Peyer's patch (tissue), 4 donors: ENCODE measurements at places on chromosomes 13 and 19. TPM values are rescaled to one million over a fixed set of nuclear protein-coding genes. Genes with fewer than 3 reads are reported as not detected.
A peak's percentile ranks its signal among the peaks of the same experiment; 100 is the strongest.

The EPS8L1 gene
- total RNA-seq = 27.8 TPM

The UCHL3 gene
- 13.3 TPM for total RNA-seq

The COPE gene
- total RNA-seq = 205 TPM

The GPR108 gene
- total RNA-seq = 133 TPM

The PCDH20 gene
- total RNA-seq = not detected

The RFPL4AL1 gene
- total RNA-seq = not detected

The CEACAM4 gene
- not detected for total RNA-seq

GRCh38 chr19:51511353-51511752 lies 9.8 kb upstream of the SIGLEC12 start:
- DNase-seq = no peak
- H3K27me3 ChIP-seq = no peaks in the 10 kb centered on the region
- no peak overlapping the region for H3K4me3 ChIP-seq

- H3K4me3 ChIP-seq = no peak overlapping the region
- no peak overlapping the region for H3K27ac ChIP-seq
- DNase-seq = no peak
- no peaks in the 10 kb centered on the region for H3K36me3 ChIP-seq
- H3K4me1 ChIP-seq = no peaks in the 10 kb centered on the region
These were observed 10.2 kb downstream of the C2CD4C start for GRCh38 chr19:398719-399118.

GRCh38 chr13:97284558-97284957 lies 62.4 kb downstream of the MBNL2 start:
- DNase-seq = no peak
- H3K4me1 ChIP-seq = no peaks in the 10 kb centered on the region
- H3K4me3 ChIP-seq = no peak overlapping the region
- no peaks in the 10 kb centered on the region for H3K27me3 ChIP-seq
- no peak overlapping the region for H3K27ac ChIP-seq

- H3K27me3 ChIP-seq = no peaks in the 10 kb centered on the region
- H3K4me3 ChIP-seq = peak overlapping the region; percentile 42
- no peaks in the 10 kb centered on the region for H3K36me3 ChIP-seq
- H3K4me1 ChIP-seq = peaks cover 26% of the 10 kb centered on the region
- DNase-seq = no peak
- peak overlapping the region; percentile 98 for H3K27ac ChIP-seq
These were observed 7.5 kb downstream of the KLF16 start for GRCh38 chr19:1855828-1856255.

- H3K27me3 ChIP-seq = no peaks in the 10 kb centered on the region
- H3K4me1 ChIP-seq = no peaks in the 10 kb centered on the region
- H3K36me3 ChIP-seq = no peaks in the 10 kb centered on the region
- H3K4me3 ChIP-seq = no peak overlapping the region
- H3K27ac ChIP-seq = no peak overlapping the region
- DNase-seq = no peak
These were observed 1203.5 kb upstream of the PRR20A start for GRCh38 chr13:55937180-55937579.

DNA sequence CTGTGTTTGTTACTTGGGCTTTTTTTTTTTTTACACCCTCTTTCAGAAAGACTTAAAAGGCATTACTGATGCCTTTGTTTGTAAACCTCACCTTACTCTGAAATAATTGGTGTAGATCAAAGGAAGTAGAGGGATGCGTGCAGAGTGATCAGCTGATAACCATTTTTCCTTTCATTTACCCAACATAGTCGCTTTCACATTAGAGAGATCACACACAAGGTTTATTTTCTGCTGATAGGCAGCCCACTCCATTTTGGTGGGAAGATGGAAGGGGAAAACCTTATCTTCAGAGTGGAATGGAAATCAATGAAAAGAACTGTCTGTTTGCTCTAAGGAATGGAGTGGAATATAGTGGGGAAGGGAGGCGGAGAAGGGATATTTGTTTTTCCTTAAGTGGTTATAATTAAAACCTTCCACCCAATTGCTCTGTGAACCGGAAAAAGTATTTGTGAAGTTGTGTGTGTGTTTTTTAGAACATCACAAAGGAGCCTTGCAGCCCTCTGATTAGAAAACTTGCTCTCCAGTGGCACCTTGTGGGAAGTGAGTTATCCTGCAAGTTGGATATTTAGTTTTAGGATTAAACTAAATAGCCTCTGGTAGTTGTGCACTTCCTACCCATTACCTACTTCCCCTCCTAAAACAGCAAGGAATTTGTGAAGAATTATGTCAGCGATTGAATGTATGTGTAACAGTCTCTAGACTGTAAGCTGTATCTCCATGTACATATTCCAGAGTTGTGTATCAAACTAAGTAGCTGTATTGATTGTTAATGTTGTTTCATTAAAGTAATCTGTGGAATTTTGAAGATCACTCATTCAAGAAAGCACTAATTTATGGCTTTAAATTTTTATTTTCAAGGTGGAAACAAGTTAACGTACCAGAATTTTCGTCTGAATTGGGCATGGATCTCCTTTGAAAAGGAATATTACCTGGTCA lies 76.8 kb downstream of the FREM2 start:
- no peak overlapping the region for H3K27ac ChIP-seq
- H3K4me3 ChIP-seq = no peak overlapping the region
- H3K36me3 ChIP-seq = no peaks in the 10 kb centered on the region
- H3K27me3 ChIP-seq = no peaks in the 10 kb centered on the region
- H3K4me1 ChIP-seq = no peaks in the 10 kb centered on the region

DNA sequence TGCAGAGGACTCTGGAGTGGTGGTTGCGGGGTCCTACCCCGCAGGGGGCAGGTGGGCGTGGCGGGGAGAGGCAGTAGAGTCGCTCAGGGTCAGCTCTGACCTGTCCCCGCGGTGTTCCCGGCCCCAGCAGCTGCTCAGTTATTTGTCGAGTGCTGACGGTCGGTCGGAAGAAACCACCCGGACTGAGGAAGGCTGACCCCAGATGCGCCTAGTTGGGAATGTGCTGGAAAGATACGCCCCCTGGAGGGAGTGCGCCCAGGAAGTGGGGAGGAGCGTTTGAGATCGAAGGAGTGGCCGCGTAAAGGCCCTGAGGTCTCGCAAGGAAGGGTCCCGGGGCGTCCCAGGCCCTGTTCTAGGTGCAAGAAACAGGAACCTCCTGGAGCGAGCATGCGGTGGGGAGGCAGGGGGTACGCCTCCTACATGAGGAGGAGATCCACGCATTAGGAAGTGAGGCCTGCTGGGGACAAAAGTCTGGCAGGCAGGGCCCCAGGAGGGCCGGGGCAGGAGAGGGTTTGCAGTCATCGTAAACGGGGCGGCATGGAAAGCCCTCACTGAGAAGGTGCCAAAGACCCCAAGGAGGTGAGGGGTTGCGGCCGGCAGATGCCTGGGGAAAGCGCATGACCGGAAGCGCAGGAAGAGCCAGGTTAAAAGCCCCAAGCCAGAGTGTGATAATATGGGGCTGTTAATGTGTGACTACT lies 9.2 kb downstream of the CCDC8 start:
- H3K4me1 ChIP-seq = no peaks in the 10 kb centered on the region
- no peaks in the 10 kb centered on the region for H3K36me3 ChIP-seq
- DNase-seq = peak; percentile 58
- peak overlapping the region; percentile 60 for H3K27ac ChIP-seq
- peak overlapping the region; percentile 18 for H3K4me3 ChIP-seq

DNA sequence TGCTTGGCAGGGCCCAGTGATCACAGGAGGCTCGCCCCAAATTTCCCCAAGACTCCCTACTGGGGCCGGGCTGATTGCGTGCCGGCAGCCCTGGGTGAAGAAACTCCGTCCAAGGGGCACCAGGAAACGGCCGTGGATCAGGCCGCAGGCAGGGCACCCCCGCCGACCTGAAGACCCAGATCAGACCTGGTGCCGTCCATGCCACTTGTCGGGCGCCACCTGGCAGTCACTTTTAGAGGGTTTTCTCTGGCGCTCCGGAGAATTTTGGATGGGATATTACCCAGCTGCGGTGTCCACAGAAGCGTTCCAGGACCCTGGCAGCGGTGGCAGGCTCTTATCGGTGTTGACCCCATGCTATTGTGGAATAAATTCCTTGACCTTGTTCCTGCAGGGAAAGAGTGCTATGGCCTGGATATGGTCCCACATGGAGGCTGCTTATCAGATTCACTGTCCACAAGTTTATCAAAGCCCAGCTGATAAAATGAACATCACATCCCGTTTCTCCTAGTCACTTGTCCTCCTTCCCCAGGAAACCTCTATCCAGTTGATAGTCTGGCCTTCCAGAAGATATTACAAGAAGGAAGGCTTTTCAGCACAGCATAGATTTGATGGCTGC lies 38.2 kb downstream of the IGFL2 start:
- H3K4me3 ChIP-seq = no peak overlapping the region
- H3K4me1 ChIP-seq = no peaks in the 10 kb centered on the region
- no peak for DNase-seq
- H3K36me3 ChIP-seq = no peaks in the 10 kb centered on the region

- peaks cover 7% of the 10 kb centered on the region for H3K27me3 ChIP-seq
- no peak overlapping the region for H3K4me3 ChIP-seq
- DNase-seq = no peak
- H3K4me1 ChIP-seq = peaks cover 19% of the 10 kb centered on the region
These were observed 1.1 kb upstream of the APOE start for GRCh38 chr19:44904426-44904994.

- no peaks in the 10 kb centered on the region for H3K27me3 ChIP-seq
- DNase-seq = no peak
- no peak overlapping the region for H3K27ac ChIP-seq
- H3K4me1 ChIP-seq = no peaks in the 10 kb centered on the region
These were observed 15.1 kb downstream of the KCNRG start for GRCh38 chr13:50030315-50030714.

DNA sequence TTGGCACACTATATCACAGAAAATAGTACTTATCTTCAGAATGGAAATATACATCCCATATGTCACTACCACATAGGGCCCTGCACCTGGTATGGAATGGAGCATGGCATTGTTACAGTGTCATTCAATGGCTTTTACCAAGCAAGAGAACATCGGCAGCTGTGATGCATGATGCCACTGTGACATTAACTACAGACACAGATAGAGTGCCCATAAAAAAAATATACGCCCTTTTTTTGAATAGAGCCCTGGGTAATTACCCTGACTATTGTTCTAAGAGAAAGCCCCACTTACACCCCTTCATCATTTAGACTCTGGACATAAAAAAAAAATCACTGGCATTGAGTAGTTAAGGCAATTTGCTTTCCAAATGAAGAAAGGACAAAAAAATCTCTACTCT lies 320.3 kb downstream of the DNAJC15 start:
- H3K4me3 ChIP-seq = no peak overlapping the region
- no peak overlapping the region for H3K27ac ChIP-seq
- no peaks in the 10 kb centered on the region for H3K4me1 ChIP-seq

GRCh38 chr19:1613808-1614570 lies 8.7 kb upstream of the UQCR11 start:
- DNase-seq = no peak
- no peaks in the 10 kb centered on the region for H3K36me3 ChIP-seq
- no peaks in the 10 kb centered on the region for H3K27me3 ChIP-seq
- no peak overlapping the region for H3K4me3 ChIP-seq
- H3K4me1 ChIP-seq = no peaks in the 10 kb centered on the region

- no peaks in the 10 kb centered on the region for H3K36me3 ChIP-seq
- DNase-seq = peak; percentile 57
- H3K4me1 ChIP-seq = peaks cover 8% of the 10 kb centered on the region
- no peak overlapping the region for H3K27ac ChIP-seq
- no peaks in the 10 kb centered on the region for H3K27me3 ChIP-seq
These were observed 22.5 kb upstream of the POU2F2 start for GRCh38 chr19:42154471-42155323.

- H3K27me3 ChIP-seq = no peaks in the 10 kb centered on the region
- no peak overlapping the region for H3K4me3 ChIP-seq
- DNase-seq = no peak
- peaks cover 27% of the 10 kb centered on the region for H3K36me3 ChIP-seq
These were observed 28.3 kb downstream of the ZNF507 start for GRCh38 chr19:32373585-32374295.

DNA sequence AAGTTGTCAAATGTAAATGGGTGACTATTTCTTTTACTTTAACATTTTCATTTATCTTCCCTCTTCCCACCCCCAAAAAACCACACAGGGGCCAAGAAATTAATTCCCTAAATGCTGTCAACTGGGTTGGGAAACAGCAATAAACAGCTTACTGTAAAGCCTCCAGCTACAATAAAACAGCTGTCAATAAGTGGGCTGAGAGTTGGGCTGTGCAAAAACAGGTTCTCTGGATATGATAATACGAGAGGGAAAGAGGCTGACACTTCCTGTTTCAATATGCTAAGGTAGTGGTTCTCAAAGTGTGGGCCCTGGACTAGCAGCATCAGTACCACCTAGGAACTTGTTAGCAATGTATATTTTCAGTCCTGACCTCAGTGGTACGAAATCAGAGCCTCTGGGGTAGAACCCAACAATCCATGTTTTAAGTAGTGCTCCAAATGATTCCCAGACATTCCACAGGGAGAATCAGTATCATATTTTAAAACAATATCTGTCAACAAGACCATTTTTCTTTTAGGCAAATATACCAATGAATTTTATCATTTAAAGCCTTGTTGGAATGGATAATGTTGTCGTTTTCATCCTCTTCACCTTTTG lies 8.4 kb downstream of the PCDH9 start:
- H3K36me3 ChIP-seq = no peaks in the 10 kb centered on the region
- H3K4me3 ChIP-seq = no peak overlapping the region
- no peak overlapping the region for H3K27ac ChIP-seq
- H3K4me1 ChIP-seq = no peaks in the 10 kb centered on the region
- no peaks in the 10 kb centered on the region for H3K27me3 ChIP-seq

GRCh38 chr19:11227195-11227886 lies 12.1 kb upstream of the ANGPTL8 start:
- no peak overlapping the region for H3K4me3 ChIP-seq
- no peak overlapping the region for H3K27ac ChIP-seq
- no peak for DNase-seq
- peaks cover 30% of the 10 kb centered on the region for H3K36me3 ChIP-seq
- H3K4me1 ChIP-seq = no peaks in the 10 kb centered on the region

DNA sequence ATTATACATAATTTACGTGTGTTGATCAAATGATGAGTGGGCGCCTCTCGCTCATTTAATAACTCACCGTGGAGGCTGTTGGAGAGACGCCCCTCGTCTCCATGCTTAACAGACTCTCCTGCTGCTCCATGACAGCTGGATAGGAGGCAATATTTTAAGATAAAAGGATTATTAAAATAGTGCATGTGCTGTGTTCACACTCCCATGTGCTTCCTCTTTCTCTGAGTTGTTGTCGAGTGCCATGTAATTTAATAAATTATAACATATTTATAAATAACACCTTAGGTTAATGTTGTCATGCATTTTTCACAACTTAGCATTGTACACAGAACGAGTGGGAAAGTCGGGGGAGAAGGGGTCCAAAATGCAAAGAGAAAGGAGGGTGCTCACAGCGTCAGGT lies 161.4 kb upstream of the TSHZ3 start:
- H3K27ac ChIP-seq = no peak overlapping the region
- H3K4me3 ChIP-seq = no peak overlapping the region
- no peaks in the 10 kb centered on the region for H3K27me3 ChIP-seq
- H3K36me3 ChIP-seq = no peaks in the 10 kb centered on the region
- no peaks in the 10 kb centered on the region for H3K4me1 ChIP-seq

GRCh38 chr13:98258226-98258625 lies 81.2 kb upstream of the RNF113B start:
- H3K27ac ChIP-seq = no peak overlapping the region
- DNase-seq = no peak
- no peaks in the 10 kb centered on the region for H3K36me3 ChIP-seq
- H3K4me1 ChIP-seq = no peaks in the 10 kb centered on the region
- H3K4me3 ChIP-seq = no peak overlapping the region
